ENCODE measurements at places on chromosomes 11 and 22.
A peak's percentile ranks its signal among the peaks of the same experiment; 100 is the strongest.

DNA sequence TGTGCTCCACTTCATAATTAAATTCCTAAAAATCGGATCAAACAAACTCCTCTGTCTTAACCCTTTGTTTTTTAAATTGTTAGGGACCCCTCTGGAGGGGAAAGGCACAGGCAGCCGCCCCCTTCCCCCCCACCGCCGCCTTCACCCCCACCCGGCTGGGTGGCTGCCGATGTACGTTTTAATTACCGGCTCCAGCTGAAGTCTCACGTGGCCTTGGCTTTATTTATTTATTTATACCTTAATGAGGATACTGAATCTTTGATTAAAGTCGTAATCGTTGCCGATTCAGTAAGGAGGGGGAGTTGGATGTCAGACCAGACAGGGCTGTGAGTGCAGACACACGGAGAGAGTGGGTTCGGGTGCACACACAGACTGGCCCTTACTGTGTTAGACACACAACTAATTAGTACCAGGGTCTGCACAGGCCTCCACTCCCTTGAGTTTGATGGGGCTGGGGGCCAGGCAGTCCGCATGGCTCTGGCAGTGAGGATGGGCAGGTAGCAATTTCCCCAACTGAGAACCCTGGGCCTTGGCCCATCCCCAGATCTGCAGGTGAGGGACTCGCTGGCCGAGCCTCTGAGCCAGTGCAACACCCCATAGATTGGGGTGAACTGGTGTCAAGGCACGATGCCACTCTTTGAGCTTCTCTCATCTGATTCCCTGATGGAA, 51.3 kb upstream of the NNMT start:
- no peak for DNase-seq

DNA sequence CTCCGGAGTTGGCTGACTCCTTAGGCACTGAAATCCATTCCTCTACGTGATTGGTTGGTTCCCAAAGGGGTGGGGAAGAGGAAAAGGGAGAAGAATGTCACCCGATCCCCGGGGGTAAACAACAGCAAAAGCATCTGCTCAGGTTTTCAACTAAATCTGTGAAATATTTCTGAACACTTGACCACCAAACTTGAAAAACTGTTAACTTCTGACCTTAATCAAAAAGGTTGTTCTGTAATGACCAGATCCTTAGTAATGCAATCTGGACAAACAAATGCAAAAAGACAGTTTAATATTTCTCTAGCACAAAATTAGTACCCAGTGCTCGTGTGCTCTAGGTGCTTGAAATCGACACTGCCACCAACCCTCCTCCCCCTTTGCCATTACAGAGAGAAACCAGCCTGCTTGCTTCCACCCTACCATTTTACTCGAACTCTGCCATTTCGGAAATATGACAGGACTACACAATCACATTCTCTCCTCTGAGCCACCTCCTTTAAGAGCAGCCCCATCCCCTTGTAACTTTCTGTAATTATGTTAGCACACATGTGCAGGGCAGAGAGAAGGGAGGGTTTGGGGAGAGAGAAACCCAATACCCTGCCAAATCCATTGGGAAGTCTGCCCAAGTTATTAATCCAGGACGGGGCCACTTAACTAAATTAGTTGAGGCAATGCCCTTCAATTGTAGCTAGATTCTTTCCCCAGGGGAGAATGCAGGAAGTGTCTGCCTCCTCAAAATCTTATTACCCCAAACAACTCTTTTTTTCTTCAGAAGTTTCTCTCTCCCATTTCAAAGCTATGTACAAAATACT, 113.8 kb downstream of the RBFOX2 start:
- peak; percentile 98 for DNase-seq

GRCh38 chr11:1842149-1843097, 3.6 kb downstream of the TNNI2 start:
- DNase-seq = no peak

- no peak for DNase-seq
Observed at GRCh38 chr11:80650966-80651365, 1210.1 kb upstream of the TENM4 start.

GRCh38 chr22:46740910-46741780, 3.1 kb upstream of the CERK start:
- no peak for DNase-seq
